ENCODE measurements at places on chromosomes 11 and 22.

DNA sequence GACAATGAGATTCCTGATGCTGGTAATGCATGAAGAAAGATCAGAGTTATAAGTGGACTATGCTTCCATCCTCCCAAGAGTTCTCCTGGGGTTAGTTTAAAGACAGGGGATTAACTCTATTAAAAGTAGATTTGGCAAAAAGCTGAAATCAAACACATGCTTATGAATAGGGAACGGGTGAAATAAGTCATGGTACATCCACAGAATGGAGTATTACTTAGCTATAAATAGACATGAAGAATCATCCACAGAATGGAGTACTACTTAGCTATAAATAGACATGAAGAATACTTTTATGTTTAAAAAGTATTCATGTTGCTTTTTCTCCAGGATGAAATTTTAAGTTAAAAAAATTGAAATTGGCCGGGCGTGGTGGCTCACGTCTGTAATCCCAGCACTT is 596.4 kb upstream of the B3GAT1 start:
- no peak for DNase-seq

DNA sequence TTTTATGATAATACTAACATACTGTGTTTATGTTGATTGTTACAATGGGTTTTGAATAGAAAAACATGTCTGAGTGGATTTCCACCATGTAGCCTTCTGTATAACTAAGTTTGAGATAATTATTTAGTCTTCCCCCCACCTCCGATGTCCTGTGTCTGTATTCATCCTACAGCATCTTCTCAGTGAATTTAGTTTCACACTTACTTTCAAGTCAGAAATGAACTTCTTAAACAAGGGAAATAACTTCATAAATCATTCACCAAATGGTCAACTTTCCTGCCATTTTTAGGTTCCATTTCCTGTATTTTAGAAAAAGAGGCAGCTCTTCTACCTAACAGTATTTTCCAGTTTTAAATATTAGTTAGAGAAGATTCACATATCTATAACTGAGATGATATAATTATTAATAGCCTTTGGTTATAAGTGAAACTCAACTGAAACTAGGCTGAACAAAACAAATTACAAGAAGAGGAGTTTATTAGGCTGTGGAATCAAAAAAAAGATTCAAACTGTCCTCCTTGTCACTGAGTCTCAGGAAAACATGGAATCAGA is 3.5 kb downstream of the OR51B5 start:
- DNase-seq: no peak

GRCh38 chr11:79973721-79974617 is 533.1 kb upstream of the TENM4 start:
- DNase-seq: peak; percentile 60

GRCh38 chr11:24697522-24698111 is 200.8 kb downstream of the LUZP2 start:
- no peak for DNase-seq

- DNase-seq: no peak
These were observed 1017.0 kb upstream of the TENM4 start for GRCh38 chr11:80457823-80458222.

DNA sequence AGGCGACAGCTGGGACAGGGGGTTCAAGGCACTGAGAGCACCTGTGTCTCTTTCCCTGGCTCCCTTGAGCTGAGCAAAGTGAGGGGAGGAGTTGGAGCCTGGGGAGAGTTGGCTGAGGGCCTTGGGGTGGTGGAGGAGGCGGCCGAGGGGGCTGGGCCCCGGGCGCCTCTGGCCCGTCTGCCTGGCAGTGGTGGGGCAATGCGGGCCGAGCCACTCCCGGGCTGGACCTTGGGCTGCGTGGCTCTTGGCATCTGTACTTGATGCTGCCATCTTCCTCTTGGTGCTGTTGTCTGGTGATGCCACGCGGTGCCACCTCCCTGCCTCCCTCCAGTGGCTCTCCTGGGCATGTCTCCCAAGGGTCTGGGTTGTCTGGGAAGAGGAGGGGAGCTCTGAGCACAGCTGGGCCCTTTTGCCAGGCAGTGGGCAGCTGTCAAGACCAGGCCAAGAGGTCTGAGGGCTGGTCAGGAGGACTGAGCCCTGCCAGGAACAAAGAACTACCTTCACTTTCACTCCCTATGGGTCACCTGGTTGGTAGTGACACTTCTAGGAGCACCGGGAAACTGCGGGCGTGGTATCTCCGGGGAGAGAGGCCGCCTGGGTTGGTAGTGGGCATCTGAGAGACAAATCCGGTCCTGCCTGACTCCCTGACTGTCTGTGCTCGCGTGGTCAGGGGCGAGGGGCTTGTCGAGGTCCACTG is 1.3 kb downstream of the GRIK4 start:
- no peak for DNase-seq

GRCh38 chr11:97794876-97795275 is 1225.9 kb upstream of the CNTN5 start:
- DNase-seq: no peak

DNA sequence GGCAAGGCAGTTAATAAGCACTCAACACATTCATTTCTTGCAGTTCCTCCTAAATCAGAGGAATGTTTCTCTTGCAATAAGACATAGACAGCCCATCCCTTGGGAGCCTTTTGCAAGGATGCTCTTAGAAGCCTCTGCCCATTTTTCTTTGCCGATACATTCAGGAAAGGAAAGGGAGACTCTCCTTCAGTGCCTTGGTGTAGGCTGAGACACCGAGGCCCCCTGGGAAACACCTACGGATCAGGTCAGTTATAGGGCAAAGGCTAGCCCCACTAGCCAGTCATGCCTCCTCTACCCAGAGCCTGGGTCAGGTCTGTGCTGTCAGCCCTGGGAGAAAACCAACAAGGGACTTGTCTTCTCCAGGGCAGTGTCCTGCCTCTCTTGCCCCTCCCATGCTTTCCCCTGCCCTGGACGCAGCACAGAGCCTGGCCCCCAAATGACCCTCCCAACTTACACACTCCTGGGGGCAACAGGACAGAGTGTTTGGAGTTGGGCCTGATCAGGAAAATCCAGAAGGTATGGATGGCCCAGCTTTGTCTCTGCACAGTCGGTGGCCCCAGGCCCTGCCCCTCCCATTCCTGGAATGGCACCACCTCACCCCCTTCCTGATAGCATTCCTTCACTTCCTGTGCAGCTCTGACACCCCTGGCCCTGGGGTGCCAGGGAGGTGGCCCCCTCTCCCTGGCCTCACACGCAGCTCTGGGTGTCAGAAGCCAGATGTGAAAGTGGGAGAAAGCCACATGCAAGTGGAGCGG is 18.3 kb downstream of the ANKK1 start:
- DNase-seq: no peak

DNA sequence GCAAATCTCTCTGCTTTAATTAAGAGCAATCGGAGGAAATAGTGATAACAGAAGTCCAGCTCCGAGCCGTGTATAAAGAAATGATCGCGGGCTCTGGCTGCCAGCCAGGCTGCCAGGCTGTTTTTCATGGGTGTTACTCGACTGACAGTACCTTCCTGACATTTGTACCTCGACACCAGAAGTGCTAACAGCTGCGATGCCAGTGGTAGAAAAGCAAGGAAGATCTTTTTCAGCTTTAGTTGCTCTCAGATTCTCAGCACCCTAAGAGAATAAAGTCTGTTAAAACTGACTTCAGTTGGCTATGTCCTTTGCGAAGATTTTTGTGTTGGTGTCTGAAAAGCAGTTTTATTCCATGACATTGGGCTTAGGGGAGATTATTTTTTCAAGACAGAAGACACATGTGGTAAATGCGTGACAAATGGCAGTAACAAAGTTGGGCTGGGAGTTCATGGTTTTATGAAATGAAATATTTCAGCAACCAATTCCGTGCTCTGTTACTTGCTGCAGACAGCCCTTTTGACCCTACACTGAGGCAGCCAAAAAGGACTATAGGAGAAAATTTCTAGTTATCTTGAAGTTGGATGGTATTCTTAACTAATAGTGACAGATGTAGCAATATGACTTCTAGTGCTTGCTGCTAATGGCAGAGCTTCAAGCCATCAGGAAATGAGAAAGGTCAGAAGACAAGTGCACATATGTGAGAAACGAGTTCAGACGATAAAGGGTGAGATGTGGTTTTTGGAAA is 296.2 kb downstream of the CNTN5 start:
- DNase-seq: no peak

DNA sequence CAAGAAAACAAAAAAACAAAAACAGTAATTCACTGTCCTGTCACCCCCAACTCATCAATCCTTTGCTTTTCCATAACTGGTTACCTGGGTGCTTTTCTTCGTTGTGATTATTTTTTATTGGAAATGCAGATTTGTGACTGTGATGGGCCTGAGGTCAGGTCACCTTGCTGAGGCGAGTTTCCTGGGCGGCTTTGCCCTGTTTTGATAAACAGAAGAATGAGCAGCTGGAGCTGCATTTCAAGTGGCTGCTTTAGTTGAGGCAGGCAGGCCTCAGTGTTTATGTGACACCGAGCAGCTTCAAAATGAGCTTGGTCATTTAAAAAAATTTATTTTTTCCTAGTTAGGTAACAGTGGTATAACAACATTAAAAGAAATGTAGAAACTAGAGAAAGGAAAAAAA is 22.2 kb downstream of the PTPRJ start:
- no peak for DNase-seq

DNA sequence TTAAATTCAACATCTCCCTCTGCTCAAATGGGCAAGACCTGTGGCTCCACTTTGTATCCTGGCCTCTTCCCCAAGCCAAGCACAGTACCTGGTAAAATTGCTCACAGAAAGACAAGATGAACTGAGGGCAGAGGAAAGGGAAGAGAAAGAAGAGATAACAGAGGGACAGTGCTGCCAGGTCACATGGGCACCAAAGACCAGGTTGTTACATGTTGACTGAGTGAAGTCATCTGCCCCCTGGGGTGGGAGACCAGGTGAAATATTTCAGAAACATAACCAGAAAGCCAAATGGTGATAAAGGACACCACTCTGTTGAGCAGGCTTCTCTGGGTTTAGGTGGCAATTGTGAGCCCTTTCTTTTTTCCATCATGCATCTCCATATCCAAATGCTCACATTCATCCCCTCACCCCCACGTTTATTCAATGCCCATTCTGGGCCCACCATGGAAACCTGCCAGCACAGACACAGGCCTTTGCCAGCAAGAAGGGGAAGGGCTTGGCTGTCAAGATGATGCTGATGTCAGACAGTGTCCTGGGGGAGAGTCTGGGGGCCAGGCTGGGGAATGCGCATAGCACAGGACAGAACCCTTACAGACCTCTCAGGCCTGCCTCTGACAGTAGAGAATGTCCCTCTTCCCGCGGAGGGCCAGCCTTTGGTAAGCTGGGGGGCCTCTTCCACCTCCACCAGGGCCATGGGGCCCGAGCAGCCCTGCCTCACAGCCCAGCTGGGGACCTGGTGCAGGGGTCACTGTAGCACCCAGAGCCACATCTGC is 51.6 kb downstream of the DGCR2 start:
- DNase-seq: no peak

- no peak for DNase-seq
These were observed 22.9 kb downstream of the AMBRA1 start for GRCh38 chr11:46570790-46571398.

GRCh38 chr11:16933756-16934603 is 80.2 kb downstream of the PLEKHA7 start:
- DNase-seq: no peak

DNA sequence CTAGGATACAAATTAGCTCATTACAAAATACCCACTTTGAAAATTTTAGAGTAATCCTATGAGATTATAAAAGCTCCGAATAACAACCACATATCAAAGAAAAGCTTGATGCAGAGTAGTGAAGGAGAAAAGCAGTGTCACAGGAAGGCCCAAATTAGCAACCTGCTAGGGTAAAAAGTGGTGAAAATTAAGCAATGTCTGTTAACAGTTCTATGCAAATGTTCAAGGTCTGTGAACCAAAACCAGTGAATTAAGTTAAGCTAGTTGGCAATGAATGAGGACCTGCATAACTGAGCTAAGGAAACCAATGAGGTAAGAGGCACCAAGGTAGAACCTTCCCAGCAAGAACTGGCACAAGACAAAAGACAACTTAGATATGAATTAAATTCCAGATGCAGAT is 29.6 kb downstream of the PRDM10 start:
- DNase-seq: no peak

DNA sequence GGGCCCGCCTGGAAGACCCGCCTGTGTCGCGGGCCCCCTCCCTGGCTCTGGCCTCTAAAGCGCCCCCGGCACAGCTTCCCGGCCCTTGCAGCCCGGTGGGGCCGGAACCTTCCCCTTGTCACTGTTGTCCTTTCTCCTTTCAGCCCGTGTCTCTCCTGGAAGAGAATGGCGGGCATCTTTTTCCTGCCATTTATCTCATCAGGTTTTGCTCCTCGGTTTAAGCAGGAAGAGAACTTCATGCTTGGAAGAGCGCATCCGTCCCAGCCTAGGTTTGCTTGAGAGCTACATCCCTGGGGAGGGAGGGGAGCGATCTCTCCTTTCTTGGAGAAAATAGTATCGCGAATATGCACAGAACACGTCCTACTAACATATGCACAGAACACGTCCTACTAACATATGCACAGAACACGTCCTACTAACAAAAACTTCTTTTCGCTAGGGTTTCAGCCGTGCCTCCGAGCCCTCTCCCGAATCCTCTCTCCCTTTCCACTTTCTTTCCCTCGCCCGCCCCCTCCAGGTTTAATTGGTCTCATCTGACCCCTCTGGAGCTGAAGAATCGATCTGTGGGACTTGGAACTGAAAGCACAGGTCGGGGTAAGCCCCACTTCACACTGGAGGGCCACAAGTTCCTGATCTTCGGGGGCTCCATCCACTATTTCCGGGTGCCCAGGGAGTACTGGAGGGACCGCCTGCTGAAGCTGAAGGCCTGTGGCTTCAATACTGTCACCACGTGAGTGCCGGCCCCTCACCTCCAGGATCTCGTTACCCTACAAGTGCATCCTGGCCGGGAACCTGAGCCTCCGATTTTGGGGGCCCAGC is 1.2 kb downstream of the GLB1L3 start:
- peak; percentile 52 for DNase-seq

DNA sequence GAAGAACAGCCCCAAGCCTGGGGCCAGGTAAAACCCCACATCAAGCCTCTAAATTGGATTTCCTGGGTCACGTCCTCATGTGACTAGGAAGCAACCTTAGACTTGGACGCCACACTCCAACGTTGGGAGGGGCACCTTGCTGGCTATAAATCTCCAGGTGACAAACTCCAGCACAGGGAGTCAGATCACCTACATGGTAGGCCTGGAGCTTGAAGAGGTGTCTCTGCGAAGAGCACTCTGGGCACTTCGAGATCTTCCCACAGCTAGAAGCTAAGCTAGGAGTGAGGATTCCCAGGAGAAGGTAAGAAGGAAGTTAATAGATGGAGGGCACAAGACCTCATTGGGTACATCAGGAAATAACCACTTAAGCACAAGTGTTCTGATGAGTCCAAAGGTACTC is 77.1 kb upstream of the GNAZ start:
- DNase-seq: no peak

- DNase-seq: no peak
These were observed 354.0 kb upstream of the CCDC90B start for GRCh38 chr11:83639995-83640758.
